ENCODE measurements at places on chromosomes 5 and 9.

DNA sequence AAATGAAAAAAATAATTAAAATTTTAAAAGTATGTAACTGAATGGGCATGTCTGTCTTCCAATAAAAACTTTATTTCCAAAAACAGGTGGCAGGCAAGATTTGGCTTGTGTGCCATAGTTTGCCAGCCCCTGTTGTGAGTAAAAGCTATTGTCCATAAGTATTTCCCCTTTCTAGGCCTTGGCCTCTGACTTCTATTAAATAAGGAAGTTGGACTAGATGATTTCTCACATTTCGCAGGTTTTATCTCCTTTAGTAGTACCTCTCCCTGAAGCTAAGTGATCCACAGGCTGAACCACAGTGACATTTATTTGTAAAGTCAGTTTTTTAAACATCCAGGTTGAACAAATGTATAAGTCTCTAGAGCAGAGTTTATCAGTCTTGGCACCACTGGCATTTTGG is 41.3 kb downstream of the RECK start:
- DNase-seq = no peak

DNA sequence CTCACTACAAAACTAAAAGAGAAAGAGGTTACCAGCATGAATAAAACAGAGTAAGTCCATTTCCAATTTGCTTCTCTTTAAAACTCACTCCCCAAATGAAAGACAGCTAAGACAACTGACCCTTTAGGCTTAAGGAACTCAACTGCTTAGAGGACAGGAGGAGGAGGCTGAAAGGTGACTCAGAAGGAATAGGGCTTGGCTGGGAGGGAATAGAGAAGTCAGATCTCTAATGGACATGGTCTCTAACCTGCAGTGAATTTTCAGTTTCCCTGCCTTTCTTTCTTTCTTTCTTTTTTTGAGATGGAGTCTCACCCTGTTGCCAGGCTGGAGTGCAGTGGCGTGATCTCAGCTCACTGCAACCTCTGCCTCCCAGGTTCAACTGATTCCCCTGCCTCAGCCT is 261.8 kb upstream of the CLINT1 start:
- DNase-seq = no peak

DNA sequence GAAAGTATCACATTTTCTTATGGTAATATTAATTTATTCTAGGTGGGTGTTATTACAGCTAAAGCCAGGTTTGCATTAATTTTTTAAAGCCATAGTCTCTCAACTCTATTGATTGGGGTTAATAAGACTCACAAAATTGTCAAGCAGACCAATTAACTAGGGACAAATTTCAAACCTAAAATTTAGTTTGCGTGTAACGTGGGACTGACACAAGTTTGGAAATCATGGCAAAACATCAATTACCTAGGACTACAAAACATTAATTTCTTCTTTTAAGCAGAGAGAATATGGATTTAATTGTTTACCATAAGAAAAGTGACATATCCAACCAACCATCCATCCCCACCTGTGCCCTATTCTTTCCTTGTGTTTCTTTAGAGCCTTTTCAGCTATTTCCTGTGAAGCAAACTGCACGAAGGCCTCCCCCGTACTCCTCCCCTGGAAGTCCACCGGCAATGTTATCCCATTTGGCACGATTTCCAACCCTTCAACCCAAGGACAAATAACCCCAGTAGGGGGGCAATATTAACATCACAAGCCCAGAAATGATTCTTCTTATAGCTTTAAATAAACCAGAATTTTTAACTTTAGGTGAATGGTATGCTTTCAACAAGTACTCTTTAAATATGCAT is 4.4 kb downstream of the HNRNPH1 start:
- no peak for DNase-seq

DNA sequence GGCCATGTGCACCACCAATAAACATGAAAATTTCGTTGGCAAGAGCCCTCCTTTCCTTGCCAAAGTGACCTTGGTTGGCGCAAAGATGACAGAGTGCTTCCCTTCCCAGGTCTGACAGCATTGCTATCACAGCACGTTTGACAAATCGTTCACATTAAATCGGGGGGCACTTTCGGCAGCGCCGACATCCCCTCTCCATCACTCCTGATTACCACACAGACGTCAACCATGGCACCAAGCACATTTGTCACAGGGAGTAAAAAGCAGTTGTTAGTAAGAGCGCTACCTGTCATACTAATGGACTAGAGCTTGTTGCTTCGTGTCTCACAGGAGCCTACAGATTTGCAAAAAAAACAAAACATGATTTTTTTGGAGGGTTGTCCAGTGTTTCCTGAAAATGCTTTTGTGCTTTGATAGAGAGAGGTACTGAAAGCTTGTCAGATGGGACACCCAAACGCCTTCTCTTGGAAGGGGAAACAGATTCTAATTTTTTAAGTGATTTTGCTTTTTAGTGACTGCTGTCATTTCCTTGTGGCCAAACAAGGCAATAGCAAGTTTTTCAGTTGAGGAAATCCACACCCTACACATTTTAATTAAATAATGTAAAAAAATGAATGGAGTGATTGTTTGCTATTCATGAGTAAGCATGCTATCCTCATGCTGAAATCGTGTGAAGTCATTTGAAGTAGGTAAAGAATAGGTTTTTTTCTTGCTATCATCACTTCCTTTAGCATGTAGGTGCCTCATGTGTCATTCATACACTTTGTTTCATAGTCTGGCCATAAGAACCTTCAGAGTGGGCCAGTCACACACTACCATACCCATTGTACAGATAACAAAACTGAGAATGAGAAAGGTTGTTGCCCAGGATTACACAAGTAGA is 682.8 kb upstream of the WWC1 start:
- DNase-seq = no peak

- no peak for DNase-seq
Measured at GRCh38 chr9:125529589-125530515, 177.2 kb downstream of the MAPKAP1 start.

- DNase-seq = no peak
Measured at GRCh38 chr9:13139641-13140171, 139.8 kb downstream of the MPDZ start.

DNA sequence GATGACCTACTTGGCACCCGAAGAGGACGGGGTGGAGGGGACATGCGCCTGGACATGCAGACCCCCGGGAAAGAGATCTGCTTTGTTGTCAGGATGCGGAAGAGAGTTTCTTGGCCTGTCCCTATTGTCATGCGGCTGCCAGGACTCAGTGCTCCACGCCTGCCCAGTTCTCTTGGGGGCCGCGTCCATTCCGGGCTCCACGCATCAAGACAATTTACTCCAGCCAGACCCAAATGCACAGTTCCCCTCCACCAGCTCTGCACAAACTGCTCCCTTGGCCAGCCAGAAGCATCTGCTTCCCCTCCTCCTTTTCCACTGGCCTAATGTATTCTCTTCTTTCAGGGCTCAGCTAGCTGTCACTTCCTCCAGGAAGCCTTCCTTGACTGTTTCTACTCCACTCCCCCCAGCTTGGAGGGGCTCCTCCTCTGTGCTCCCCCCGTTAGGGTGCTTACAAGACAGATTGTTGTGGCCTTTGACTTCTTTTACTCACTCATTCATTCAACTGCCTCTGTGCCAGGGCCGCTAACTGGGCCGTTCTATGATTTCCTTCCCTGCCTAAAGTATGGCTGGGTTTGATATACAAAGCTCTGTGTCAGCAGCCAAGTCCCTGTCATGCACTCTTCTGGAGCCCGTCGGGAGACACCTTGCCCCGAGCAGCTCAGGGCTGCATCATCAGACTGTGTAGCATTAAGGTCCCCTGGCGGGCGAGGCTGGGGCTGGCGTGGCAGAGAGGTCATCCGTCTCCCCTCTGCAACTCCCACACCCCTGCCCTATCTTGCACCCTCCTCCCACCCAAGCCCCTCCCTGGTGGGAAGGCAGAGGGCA is 6.6 kb downstream of the FIBCD1 start:
- DNase-seq = no peak

DNA sequence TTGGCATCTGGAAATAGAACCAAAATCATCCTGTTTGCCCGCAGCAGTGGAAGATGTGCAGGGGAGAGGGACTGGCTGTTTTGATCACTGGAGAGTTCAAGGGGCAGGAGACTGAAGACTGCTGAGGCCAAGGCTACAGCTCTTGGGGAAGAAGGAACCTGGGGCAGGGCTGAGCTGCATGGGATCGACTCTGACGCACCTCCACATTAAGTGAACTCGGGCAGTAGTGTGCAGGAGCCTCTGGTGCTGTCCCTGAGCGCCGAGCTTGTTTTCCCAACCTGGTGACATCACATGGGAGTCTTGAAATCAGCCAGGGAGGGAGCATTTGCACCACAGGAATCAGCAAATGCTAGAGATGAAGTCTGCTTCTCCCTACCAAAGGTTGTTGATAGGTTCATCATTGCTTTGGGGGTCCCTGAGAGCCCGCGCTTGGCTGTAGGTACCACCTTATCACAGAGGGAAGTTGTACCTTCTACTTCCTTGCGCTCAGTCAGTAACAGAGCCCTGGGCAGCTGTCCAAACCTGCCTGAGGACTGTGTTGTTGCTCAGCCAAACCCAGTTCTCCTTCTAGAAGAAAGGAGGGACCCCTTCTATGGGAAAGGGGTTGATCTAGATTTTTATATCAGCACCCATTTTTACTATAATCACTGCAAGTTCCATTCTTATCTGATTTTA is 52.3 kb upstream of the CTSL start:
- DNase-seq = no peak

GRCh38 chr5:56202483-56202882 is 30.6 kb downstream of the ANKRD55 start:
- DNase-seq = no peak

- no peak for DNase-seq
Measured at GRCh38 chr9:93508207-93508606, 54.8 kb upstream of the FAM120AOS start.

GRCh38 chr5:127650649-127651048 is 1.8 kb downstream of the CTXN3 start:
- no peak for DNase-seq

DNA sequence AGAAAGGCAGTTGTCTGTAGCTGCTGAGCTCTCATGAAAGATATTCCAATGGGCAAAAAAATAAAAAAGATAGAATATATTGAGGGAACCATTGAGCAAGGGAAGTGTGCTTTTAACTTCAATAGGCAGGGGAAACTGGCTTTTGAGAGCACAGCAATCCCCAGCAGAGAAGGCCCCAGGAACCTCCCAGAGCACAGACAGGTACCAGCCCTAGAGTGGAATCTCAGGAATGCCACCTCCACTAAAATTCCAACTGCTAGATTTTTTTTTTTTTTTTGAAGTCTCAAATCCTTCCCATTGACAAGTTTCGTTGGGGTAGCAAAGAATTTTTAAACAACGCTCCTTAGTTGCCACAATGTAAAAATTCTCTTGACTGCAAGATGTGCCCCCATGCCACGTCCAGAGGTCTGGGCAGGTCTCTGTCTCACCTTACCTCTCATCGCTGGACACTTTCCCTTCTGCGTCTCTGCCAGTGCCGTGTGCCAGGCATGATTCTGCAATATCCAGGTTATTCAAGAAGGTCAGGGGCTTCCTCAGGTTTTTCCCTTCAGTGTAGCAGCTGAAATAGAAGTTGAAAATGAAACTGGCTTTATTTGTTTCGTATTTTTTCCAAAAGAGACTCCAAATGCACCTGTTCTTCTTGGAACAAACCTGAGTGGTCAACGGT is 64.2 kb upstream of the IRX1 start:
- DNase-seq = no peak

DNA sequence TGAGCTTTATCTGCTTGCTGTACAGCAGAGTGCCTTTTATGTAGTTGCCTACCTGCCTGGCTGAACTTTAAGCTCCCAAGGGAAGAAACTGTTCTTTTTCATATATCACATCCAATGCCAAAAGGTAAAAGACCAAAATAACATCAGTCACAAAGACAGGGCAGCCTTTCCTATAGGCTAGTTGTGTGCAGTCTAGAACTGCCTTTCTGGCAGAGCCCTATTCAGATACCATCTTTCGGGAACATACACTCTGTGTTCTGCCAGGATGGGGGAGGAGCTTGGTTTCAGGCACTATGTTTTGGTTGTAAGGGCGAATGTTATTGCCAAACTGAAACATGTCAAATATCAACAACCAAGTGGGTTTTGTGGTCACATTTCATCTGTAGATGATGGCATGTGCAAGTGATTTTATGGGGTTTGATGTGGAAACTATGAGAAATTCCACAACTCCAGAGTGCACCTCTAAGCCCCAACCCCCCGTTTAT is 314.5 kb downstream of the ADGRV1 start:
- no peak for DNase-seq

Data from activated CD8-positive, alpha-beta memory T cell treated with anti-CD3 and anti-CD28 coated beads for 4 hours (primary cell).